Central memory CD8-positive, alpha-beta T cell (primary cell): ENCODE measurements at places on chromosomes 16 and 17.

DNA sequence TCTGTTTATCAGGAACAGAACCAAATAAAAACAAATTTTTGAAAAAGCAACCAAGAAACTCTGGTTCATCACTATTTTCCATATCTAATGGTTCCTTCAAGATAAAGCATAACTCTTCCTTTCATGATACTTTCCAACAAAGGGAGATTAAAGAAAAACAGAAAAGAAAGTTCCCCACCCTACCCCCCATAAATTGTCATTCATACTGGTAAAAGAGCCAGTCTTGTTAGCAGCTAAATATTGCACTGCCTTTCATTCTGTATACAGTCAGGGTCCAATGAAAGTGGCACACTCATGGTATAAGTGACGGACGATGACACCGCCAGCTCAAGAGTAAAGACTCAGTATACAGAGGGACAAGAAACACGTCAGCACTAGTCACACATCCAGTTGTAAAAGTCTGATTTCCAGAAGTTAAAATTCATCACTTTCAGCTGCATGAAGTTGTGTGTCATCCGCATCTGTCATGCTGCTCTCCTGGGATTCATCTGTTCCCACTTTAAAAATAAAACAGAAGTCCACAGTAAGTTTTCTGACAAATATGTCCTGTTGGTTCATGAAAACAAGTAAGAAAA lies 68.5 kb downstream of the CDC27 start:
- H3K27me3 ChIP-seq: no peaks in the 10 kb centered on the region
- H3K4me3 ChIP-seq: no peak overlapping the region
- no peak overlapping the region for H3K27ac ChIP-seq
- DNase-seq: no peak
- peaks cover 1% of the 10 kb centered on the region for H3K4me1 ChIP-seq

GRCh38 chr17:79864617-79865250 lies 25.5 kb upstream of the CBX4 start:
- DNase-seq: no peak
- no peaks in the 10 kb centered on the region for H3K4me1 ChIP-seq
- H3K36me3 ChIP-seq: no peaks in the 10 kb centered on the region

GRCh38 chr16:17753434-17753833 lies 282.7 kb upstream of the XYLT1 start:
- no peaks in the 10 kb centered on the region for H3K4me1 ChIP-seq
- H3K36me3 ChIP-seq: peaks cover 3% of the 10 kb centered on the region
- peaks cover 38% of the 10 kb centered on the region for H3K27me3 ChIP-seq
- H3K27ac ChIP-seq: no peak overlapping the region
- no peak for DNase-seq

- no peaks in the 10 kb centered on the region for H3K4me1 ChIP-seq
- H3K4me3 ChIP-seq: no peak overlapping the region
- no peak for DNase-seq
- H3K27ac ChIP-seq: no peak overlapping the region
- H3K27me3 ChIP-seq: peaks cover 18% of the 10 kb centered on the region
Observed at GRCh38 chr17:55440391-55440790, 18.8 kb upstream of the MMD start.

DNA sequence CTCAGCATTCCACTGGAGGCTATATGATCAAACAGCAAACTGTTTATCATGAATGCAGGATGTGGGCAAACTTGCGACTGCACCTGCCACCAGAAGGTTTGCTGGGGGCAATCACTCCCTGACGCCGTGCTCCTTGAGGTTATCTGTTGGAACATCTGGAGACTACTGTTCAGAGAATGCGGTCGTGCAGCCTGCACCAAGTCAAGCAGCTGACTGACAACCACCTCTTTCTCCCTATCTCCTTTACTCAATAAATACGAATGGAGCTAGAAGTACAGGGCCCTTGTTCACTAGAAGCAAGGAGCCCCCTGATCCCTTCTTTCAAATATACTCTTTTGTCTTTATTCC lies 2101.2 kb downstream of the TP53TG3F start:
- no peak overlapping the region for H3K4me3 ChIP-seq
- H3K36me3 ChIP-seq: no peaks in the 10 kb centered on the region
- no peaks in the 10 kb centered on the region for H3K4me1 ChIP-seq
- no peaks in the 10 kb centered on the region for H3K27me3 ChIP-seq
- H3K27ac ChIP-seq: no peak overlapping the region
- DNase-seq: no peak

GRCh38 chr17:76318586-76318985 lies 10.5 kb upstream of the QRICH2 start:
- no peaks in the 10 kb centered on the region for H3K27me3 ChIP-seq
- no peak overlapping the region for H3K27ac ChIP-seq
- no peak overlapping the region for H3K4me3 ChIP-seq
